ENCODE measurements at places on chromosomes 13 and 19.

DNA sequence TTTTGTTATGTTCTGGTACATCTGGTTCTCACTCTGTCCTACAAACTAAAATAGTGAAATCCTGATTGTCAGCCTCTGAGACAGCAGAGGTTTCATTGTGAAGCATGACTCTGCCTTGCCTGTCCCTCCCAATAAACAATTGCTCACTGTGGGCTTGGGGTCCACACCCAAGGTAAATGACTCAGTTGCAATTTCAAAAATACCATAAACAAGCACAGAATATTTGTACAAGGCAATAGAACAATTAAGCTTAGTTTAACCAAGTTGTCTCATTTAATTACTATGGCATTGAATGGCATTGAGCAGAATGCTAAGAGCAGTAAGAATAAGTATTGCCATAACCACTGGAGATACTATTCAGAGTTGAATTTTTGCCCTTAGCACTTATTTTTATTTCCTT lies 353.6 kb downstream of the SPRY2 start:
- no peak for DNase-seq

DNA sequence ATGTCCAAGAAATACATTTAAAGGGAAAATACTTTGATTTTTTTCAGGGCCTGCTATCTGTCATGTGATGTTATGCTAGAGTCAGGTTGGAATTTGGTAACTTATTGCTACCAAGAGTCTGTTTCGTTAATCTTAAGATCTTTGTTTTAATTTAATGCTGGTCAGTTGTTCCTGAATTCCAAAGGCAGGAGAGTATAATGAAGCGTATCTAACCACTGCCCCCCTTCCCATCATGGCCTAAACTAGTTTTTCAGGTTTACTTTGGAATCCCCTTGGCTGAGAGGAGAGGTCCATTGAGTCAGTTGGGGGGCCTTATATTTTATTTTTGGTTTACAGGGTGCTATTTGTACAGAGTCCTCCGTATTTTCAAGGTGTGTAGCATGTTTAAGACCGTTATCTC lies 116.3 kb upstream of the SLC7A1 start:
- no peak for DNase-seq

DNA sequence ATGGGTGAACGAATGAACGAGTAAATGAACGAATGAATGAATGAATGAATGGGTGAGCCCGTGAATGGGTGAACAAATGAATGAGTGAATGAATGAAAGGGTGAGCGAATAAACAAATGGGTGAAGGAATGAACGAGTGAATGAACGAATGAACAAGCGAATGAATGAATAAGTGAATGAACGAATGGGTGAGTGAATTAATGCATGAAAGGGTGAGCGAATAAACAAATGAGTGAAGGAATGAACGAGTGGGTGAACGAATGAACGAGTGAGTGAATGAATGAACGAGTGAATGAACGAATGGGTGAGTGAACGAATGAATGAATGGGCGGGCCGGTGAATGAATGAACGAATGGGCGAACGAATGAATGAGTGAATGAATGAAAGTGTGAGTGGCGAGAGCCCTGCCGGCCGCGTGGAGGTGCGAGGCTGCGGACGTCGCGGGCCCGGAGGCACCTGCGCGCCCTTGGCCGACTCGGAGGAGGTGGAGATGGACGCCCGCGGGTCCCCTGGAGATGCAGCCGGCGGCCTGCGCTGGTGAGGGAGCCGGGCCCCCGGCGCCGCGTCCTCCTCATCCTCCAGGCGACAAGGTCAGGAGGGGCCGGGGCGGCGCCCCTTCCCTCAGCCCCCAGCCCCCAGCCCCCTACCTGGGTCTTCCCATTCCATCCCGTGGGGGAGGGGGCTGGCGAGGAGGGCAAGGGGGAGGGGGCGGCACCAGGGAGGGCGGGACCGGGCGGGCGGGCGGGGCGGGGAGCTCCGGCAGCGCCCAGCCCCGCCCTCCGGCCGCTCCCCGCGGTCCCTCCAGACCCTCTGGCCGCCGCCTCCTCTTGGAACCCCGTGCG lies 15.4 kb downstream of the ANKRD24 start:
- DNase-seq = no peak

DNA sequence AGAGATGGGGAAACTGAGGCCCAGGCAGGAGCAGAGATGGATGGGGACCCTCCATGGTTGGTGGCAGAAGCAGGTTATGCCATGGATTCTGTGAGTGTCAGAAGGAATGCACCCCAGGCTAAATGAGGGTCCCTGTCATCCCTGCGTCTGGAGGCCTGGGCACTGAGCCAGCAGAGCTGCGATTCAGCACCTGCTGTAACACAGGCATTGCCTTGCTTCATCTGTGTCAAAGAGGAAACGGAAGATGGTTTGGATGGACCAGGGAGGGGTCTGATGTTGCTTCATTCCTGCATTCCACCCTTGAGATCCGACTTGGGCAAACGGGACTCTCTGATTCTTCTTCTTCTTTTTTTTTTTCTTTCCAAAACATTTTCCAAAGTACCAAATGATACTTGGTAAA lies 1.2 kb downstream of the C5AR1 start:
- no peak for DNase-seq

- DNase-seq = no peak
These were observed 47.2 kb downstream of the TM9SF2 start for GRCh38 chr13:99548448-99548847.

DNA sequence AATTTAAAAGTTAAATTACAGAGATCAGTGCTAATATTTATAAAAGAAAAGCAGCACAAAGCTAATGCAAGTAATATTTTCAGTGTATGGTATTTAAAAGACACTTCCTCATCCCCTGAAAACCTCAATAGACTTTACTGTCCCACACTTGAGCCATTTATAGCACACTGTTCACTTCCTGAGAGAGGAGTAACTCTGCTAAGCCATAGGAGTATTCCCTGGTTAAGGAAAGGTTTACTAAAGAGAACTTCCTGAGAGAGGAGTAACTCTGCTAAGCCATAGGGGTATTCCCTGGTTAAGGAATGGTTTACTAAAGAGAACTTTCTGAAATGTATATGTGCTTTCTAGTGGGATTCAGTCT lies 159.4 kb downstream of the NHLRC3 start:
- DNase-seq = no peak

- no peak for DNase-seq
These were observed 557 bp downstream of the ZNF576 start for GRCh38 chr19:43596842-43597461.

- no peak for DNase-seq
These were observed 55.7 kb downstream of the SPATA13 start for GRCh38 chr13:24216176-24216575.

- no peak for DNase-seq
These were observed 5.0 kb upstream of the LENG1 start for GRCh38 chr19:54164369-54165068.

GRCh38 chr13:25281193-25281934 lies 5.9 kb downstream of the MTMR6 start:
- no peak for DNase-seq

GRCh38 chr13:100440751-100441425 lies 147.7 kb downstream of the GGACT start:
- DNase-seq = no peak

- no peak for DNase-seq
These were observed 22.8 kb downstream of the SUGP2 start for GRCh38 chr19:19010551-19010950.

DNA sequence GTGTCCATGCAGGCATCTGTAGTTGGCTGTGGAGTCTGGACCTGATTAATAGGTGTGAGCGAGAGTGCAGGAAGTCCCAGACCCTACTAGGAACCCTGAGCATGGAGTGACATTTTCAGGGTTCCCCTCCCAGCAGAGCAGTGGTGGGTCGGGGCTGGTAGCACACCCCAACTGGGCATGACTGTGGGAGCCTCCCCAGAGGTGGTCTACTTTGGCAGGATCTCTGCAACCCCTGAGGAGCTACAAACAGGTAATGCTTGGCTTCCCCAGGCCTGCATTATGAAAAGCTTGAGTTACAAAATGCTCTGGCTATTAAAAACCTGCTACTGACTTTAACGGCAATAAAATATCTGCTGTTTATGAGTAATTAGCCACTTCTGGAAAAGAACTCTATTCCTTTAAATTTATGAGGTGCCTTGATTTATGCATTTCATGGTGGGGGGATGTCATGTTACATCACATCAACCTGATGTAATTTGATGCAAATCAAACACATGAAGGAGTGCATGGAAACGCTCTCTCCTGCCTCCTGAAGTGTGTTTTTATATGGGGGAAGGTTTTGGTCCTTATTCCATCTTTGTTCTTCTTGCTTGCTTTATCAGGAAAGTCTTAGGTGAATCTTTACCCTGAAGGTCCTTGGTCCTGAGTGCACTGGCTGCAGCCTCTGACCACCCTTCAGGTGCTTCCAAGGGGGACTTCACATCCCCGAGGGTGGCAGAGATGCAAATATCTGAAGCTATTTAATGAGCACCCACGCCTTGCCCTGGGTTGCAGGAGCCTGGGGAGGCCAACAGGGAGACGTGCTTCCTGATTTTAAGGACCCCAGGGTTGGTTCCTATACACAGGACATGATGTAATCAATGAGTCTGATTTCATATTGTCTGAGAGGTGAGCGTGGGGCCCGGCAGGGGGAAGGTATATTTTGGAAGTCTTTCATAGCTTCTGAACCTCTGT lies 54.0 kb downstream of the ZNF536 start:
- DNase-seq = no peak

GRCh38 chr13:33537026-33537425 lies 251.5 kb upstream of the STARD13 start:
- no peak for DNase-seq
